ENCODE measurements at places on chromosomes 2 and 18.

- no peak for DNase-seq
These were observed 5.0 kb upstream of the GBX2 start for GRCh38 chr2:236173036-236173728.

DNA sequence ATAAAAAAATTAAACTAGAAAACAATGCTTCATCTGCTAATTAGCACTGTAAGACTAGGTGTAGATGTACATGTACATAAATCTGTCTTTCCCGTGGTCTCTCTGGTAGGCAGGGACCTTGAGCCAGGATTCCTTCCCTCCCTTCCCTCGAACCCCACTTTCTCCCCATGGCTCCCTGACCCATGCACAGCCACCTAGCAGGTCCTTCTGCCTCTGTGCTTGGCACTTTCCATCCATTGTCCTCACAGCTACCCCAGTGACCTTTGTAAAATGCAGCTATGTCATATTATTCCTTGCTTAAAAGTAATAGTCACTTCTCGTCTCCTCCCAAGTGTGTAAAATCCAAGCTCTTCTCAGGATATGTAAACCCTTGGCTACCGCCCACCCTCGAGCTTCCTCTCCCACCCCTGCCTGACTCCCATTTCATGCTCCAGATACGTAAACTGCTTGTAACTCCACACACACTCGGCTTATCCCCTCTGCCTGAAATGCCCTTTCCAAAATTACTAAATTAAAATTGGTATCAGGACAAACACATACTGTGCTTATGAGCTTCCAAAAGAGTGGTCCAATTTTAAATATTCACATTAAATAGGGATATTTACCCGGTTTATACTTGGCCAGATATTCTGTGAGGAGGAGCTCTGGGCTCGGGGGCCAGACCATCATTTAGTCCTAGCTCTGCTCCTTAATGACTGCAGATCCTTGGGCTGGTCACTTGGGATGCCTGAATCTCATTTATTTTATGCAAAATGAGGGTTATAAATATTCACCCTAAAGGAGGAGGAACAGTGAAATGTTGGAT, 54.0 kb upstream of the RALBP1 start:
- DNase-seq = no peak

DNA sequence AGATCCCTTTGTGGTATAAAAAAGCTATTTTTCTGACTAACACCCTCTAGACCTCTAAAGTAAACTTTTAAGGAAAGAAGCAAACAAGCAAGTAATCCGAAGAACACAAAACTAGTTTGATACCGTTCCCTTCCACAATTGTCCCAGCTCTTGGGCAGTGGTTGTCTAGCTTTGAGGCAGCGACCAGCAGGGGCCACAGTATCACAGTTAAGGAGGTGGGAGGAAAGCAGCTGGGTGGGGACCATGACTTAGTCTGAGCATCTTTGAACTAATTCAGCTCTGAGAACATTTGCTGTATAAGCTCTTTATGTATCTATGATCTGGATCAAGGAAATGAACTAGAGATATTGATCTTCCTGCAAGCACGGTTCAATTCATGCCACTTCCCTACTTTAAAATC, 51.0 kb downstream of the SF3B1 start:
- no peak for DNase-seq

DNA sequence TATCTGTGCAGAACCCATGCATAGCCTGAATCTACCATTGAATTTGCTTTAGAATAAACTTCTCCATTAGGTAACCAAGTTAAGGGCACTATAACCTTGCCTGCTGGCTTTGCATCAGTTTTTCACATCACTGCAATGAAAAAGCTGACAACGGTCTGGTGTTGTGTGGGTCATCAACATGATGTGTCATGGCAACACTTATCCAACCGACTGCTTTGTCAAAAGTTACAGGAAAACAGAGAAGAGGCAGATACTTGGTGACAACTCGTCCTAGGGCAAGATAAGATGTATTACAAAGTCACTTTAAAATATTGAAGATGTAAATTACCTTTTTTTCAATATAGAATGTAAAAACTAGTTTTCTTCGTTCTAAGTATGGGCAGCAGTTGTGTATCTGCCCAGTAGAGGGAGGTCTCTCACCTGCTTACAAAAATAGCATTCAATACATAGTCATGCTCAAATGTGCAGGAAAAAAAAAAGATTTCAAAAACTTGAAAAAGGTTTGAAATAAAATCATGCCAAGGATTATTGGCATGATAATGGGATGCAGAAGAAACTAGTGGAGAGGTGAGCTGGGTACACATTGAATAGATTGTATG, 96.3 kb downstream of the EVA1A start:
- DNase-seq = no peak

- DNase-seq = no peak
These were observed 335.6 kb downstream of the PIK3C3 start for GRCh38 chr18:42290318-42291307.

DNA sequence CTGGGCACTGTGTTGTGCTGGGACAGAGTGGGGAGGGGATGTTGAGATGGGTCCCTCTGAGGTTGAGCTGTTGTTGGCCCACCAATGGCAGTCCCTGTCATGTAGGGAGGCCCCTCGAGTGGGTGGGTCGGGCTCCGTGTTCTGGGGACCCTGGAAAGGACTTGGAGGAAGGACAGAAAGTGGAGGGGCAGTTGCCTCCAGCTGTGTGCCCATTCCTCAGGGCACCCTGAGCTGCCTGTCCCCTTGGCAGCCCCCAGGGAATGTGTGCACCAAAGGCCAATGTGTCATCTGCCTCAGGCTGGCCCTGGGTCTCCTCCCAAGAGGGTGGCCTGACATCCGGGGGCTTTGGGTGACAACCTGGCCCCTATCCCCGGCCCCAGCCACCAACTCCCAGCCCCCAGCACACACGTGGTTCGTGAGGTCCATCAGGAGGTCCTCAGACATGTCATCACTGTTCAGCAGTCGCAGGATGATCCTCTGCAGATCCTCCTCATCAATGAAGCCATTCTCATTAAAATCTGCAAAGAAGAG, 57.7 kb downstream of the CIB4 start:
- no peak for DNase-seq

DNA sequence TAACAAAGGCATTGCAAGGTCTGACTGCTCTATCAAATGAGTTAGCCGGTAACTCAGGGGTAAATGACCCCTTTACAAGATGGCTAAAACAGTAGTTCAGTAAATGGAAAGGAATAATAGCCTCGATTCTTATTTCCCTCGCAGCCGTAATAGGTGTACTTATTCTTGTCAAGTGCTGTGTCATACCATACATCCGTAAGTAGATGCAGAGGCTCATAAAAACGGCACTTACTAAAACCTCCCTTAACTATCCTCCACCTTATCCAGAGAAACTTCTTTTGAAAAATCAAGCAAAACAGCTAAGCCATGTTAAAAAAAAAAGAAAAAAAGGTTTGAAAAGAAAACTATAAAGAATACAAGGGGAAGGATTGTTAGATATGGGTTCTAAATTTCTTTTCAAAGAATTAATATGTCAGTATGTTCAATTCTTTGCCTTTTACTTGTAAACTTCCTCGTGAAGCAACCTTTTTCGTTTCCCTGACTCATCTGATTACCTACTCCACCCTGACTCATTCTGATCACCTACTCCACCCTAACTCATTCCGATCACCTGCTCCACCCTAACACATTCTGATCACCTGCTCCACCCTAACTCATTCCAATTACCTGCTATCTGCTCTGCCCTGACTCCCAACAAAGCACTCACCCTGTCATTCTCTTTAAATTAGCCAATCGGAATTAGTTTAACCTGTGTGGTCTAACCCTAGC, 127.5 kb downstream of the SPAG16 start:
- DNase-seq = no peak

GRCh38 chr2:85716346-85716914, 22.3 kb downstream of the GNLY start:
- DNase-seq = no peak

- DNase-seq = no peak
These were observed 869.4 kb upstream of the VRK2 start for GRCh38 chr2:57177176-57177575.

Measured in stimulated activated naive CD4-positive, alpha-beta T cell treated with Interleukin-2 at 50 U/mL for 16 hours (primary cell).